Esophagus squamous epithelium (tissue), 5 donors: ENCODE measurements at places on chromosomes 1 and 21. TPM values are rescaled to one million over a fixed set of nuclear protein-coding genes. Genes with fewer than 3 reads are reported as not detected.

GRCh38 chr1:170271430-170272161 lies 125.8 kb downstream of the NTMT2 start:
- no peaks in the 10 kb centered on the region for H3K27me3 ChIP-seq
- no peak overlapping the region for H3K4me3 ChIP-seq
- no peaks in the 10 kb centered on the region for H3K4me1 ChIP-seq
- no peaks in the 10 kb centered on the region for H3K36me3 ChIP-seq
- H3K27ac ChIP-seq, result no peak overlapping the region

DNA sequence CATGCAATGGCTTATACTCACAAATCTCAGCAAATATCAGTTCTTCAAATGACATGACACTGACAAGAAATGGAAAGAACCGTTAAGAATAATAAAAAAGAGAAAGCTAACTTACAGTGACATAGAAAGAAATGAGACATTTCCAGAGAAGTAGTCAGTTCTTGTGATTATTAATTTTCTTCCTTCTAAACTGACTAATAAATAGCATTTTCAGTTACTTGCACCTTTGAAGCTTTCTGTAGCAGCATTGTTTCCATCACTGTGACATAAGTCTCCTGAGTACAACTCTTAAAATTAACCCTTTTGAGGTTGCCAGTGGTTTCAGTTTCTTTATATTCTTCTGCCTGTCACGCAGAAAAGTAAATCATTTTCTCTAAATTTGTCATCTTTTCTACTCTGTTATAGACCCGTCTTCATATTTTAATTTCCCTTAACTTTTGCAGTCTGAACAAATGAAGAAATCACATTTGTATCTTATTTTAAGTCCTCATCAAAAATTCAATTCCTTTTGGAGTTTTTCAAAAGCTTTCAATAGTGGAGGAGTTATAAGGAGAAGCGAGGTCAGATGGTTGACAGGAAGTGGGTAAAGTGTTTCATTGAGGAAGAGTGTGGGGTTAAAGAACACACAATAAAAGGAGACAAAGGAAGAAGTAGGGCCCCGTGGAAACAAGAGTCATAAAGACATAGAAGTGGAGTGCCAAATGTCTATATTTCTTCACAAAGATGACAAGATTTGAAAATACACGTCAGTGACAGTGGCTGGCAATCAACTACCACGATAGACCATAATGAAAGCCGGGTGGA lies 57.9 kb upstream of the S1PR1 start:
- DNase-seq, result no peak
- no peak overlapping the region for H3K27ac ChIP-seq
- H3K27me3 ChIP-seq, result no peaks in the 10 kb centered on the region
- H3K4me3 ChIP-seq, result no peak overlapping the region
- H3K36me3 ChIP-seq, result no peaks in the 10 kb centered on the region

GRCh38 chr1:227994632-227995300 lies 12.0 kb upstream of the WNT3A start:
- no peak for DNase-seq
- no peaks in the 10 kb centered on the region for H3K4me1 ChIP-seq
- no peak overlapping the region for H3K27ac ChIP-seq
- no peak overlapping the region for H3K4me3 ChIP-seq
- no peaks in the 10 kb centered on the region for H3K36me3 ChIP-seq

DNA sequence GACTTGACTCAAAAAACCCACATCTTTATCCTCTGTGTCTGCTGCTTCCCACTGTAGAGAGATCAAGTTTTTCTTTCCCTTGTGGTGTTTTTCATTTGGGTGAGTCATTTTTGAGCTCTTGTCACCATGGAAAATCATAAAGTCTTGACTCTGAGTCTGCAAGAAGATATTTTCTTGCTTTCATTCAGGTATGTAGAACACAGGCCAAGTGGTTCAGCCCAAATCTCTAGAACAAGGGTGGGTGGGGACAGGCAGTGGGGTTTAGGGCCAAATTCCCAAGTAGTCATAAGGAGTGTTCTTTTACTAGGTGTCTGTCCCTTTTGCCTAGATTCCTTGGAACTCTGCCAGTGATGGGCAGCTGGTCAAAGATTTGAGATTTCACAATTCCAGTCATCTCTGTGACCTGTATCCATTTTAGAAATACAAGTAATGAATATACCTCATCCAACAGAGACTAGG lies 21.5 kb upstream of the ARHGAP29 start:
- no peak for DNase-seq
- no peaks in the 10 kb centered on the region for H3K27me3 ChIP-seq
- no peaks in the 10 kb centered on the region for H3K36me3 ChIP-seq
- no peak overlapping the region for H3K4me3 ChIP-seq

DNA sequence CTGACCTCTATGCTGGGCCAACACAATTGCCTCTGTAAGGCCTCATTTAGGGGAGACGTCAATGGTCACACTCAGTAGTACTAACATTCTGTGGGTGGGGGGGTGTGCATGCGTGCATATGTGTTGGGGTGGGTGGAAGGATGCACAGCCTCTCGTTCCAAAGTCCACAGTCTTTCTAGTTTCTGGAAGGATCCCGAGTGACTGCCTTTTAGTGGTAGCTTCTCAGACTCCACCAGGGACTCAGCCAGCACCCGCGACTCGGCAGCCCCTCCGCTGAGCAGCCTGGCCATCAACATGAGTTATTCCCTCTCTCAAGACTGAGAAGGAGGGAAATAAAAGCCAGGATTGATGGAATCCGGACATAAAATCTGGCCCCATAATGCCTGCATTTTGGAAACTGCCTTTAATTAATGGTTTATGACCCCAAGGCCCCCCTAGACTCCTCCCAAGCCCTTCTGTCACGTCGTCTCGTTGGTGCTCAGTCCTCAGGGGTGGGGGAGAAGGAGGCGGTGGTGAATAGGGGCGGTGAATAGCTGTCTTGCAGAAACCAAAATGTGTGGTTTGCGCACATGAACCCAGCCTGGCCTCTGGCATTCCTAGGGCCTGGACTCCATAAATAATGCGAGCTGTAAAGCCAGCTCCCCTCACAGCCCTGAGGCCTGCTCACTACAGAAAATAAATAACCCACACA lies 65.1 kb upstream of the TMEM51 start:
- peaks cover 7% of the 10 kb centered on the region for H3K4me1 ChIP-seq
- H3K27me3 ChIP-seq, result no peaks in the 10 kb centered on the region
- no peak for DNase-seq
- peak overlapping the region; percentile 55 for H3K27ac ChIP-seq
- H3K36me3 ChIP-seq, result no peaks in the 10 kb centered on the region
- no peak overlapping the region for H3K4me3 ChIP-seq

DNA sequence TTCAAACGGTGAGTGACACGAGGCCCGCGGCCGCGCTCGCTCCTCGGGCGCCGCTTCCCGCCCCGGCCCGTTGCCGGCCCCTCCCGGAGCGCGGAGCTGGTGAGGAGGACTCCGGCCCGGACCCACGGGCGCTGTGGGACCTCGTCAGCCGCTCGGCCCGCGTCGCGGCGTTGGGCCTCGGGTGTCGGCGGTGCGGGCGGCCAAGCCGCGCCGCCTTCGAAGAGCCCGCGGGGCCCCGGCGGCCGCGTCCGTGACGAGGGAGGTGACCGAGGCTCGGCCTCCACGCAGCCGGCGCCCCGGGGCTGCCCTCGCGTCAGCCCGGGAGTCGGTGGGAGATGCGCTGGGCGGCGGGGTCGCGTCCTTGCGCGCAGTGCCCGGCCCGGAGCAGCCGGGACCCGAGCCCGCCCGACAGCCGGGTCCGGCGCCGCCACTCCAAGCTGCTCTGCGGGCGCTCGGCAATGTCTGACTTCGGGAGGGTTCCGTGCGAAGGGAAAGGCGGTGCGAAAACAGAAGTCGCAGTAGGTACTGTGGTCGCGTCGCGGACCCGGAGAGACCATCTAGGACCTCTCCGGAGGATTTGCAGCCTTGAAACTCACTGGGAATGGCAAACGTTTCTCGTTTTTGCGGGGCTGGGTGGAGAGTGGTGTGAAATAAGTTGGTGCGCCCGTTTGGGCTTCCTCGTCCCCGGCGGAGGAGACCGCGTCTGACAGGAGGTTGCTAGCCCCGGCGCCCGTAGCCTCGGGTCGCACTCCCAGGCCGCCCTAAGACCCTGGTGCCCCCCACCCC lies 829 bp downstream of the SPEN start:
- H3K36me3 ChIP-seq, result peaks cover 6% of the 10 kb centered on the region
- no peaks in the 10 kb centered on the region for H3K27me3 ChIP-seq

Gene MED8
- 60.1 TPM for total RNA-seq

- no peaks in the 10 kb centered on the region for H3K36me3 ChIP-seq
- DNase-seq, result no peak
- H3K27ac ChIP-seq, result no peak overlapping the region
These were observed 7.3 kb upstream of the HUNK start for GRCh38 chr21:31865429-31865970.

Gene IGSF5
- total RNA-seq, result not detected
